Stimulated activated CD8-positive, alpha-beta memory T cell treated with anti-CD3 and anti-CD28 coated beads, Interleukin-4, amount 100 ng/mL, for 1 hour (primary cell): ENCODE measurements at places on chromosomes 13 and 19.

- no peak for DNase-seq
Measured at GRCh38 chr13:98368019-98368418, 190.9 kb upstream of the RNF113B start.

DNA sequence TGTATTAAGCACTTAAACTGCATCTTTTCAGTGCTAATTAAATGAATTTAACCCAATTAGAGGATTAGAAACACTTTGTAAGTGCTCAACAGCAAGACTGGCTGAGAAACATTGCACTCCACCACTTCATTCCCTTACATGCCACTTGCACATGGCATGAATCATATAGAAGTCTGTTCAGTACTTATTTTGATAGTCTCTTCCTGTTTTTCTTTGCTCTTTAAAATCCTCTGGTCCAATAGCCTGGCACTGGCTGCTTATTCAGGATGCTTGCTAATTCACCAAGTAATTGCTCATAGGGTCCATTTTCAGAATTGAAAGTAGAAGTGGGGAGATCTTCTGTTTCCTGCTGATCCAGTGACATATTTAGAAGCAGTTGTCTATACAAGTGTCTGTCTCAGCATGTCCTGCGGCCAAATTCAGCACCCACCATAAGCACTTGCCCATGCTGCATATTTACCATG lies 900.1 kb downstream of the PCDH9 start:
- no peak for DNase-seq

DNA sequence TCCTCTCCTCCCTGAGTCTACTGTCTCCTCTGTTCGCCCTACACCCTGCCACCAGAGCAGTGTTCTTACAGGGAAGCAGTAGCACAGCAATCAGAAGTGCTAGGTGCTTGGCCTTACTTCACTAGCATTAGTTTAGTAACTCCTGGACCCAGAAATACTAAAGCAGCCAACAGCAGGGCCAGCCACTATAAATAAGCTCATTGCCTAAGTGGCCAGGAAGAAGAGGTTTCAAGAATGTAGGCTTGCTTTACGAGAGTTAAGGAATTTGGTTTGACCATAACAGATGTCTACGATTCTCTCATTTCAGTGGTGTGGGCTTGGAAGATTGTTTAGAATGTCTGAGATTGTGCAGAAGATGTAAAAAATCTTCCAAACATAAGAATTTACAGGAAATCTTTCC lies 103.3 kb downstream of the ZAR1L start:
- DNase-seq, result no peak

DNA sequence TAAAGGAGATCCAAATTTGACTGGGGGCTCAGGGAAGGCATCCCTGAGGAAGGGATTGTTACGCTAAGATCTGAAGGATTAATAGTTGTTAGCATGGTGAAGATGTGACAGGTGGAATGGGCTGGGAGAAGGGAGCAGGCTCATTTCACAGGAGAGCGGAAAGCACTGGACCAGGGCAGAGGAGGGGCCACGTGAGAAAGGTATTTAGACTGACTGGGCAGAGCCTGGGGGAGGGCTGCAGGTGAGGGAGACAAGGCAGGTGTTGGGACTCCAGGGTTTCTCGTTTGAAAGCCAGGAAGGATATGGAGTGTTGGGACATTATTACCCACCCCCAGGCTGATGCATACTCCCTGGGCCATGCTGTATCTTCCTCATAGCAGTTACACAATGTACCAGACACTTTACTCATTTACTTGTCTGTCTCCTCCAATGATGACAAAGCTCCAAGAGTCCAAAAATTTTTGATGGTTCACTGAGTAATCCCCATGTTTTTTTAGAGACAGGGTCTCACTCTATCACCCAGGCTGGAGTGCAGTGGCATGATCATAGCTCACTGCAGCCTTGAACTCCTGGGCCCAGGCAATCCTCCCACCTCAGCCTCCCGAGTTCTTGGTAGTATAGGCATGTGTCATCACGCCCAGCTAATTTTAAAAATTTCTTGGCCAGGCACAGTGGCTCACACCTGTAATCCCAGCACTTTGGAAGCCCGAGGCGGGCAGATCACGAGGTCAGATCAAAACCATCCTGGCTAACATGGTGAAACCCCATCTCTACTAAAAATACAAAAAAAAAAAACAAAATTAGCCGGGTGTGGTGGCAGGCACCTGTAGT lies 2.3 kb downstream of the TRAPPC6A start:
- DNase-seq, result no peak

DNA sequence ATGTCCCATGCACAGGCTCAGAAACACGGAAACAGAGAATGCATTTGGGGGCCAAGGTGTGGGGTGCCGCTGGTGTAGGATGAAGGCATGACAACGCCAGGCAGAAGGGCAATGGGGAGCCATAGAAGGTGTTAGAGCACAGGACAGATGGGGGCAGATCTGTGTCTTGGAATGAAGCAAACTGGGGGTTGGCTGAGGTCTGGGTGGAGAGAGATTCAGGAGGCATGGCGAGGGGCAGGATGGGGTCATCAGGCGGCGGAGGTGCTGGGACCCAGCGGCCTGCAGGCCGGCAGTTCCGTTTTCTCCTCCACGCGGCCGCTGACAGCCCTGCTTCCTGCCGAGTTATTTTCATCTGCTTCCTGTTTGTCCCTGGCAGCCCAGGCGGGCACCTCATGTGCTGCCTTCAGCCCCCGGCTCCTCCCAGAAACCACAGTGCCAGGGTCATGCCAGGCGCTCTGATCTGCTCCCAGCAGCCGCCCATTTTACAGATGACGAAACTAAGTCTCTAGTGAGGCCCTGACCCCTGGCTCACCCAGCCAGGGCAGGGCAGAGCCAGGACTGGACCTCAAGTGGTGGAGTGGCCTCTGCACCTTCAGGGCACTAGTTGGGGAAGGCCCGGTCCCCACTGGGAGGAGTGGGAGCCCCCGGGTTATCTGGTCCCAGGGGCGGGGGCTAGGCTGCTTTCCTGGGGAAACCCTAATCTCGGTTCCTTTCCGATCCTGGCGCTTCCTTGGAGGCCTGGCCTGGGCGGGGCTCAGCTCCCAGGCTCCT lies 2.2 kb downstream of the ARHGAP45 start:
- peak; percentile 52 for DNase-seq
